ENCODE measurements at places on chromosomes 12 and 14.
A peak's percentile ranks its signal among the peaks of the same experiment; 100 is the strongest.

GRCh38 chr12:3744229-3744901, 8.5 kb downstream of the CRACR2A start:
- no peak for DNase-seq

GRCh38 chr14:64747327-64747726, 43.1 kb downstream of the PLEKHG3 start:
- no peak for DNase-seq

DNA sequence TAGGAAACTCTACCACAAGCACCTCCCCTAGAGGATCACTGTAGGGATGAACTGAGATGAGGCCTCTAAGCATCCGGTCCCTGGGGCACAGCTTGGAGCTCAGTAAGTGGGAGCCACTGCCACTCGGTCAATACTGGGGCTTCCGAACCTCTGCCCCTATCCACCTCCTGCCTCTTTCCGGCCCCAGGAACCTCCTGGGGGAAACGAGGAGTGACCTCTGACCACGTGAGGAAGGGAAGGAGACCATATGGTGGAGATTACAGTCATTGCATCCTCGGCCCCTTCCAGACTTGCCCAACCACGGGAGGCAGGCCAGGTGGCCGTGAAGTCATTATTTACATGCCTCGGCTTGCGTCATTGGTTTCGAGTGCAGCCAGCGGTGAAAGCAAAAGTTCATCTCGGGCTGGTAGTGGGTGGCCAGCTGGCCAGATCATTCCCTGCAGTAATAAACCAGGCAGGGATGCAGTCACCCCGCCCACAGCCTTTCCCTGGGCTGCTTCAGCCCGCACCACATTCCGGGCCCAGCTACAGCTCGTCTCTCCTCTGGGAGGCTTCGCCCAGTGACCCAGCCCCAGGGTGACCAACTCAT, 65.4 kb downstream of the C14orf132 start:
- no peak for DNase-seq

DNA sequence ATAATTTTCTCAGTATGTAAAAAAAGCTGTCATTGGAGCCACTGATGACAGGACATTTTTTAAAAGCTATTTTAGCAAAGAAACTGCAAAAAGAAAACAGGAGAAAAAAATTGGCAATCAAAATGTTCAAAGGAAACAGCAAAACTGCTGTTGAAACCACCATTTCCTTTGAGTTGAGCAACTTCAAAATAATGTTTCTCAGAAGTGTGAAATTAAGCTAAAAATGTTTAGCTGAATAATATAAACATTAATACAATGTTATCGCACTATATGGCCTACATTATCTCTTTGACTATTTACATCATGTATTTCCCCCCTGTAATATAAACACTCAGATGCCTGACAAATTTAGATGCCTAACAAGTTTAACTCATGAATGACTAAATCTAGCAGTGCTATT, 23.4 kb upstream of the GLIPR1 start:
- no peak for DNase-seq

DNA sequence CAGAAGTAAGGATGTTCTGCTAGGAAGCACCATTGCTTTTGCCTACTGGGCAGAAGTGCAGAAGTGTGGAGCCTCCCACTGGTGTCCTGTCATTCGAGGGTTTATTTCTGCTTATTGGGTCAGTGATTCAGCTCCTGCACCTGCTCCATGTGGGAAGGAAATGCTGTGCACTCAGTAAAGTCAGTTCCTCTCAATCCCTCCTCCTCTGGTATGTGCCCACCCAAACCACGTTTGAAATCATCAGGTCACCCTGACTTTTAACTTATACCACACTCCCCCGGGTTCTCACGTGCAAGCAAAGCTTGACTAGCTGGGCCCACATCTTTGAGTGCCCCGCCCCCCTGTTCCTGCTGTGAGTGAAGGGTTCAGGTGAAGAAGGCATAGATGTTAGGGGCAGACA, 223.7 kb downstream of the CHST11 start:
- no peak for DNase-seq

DNA sequence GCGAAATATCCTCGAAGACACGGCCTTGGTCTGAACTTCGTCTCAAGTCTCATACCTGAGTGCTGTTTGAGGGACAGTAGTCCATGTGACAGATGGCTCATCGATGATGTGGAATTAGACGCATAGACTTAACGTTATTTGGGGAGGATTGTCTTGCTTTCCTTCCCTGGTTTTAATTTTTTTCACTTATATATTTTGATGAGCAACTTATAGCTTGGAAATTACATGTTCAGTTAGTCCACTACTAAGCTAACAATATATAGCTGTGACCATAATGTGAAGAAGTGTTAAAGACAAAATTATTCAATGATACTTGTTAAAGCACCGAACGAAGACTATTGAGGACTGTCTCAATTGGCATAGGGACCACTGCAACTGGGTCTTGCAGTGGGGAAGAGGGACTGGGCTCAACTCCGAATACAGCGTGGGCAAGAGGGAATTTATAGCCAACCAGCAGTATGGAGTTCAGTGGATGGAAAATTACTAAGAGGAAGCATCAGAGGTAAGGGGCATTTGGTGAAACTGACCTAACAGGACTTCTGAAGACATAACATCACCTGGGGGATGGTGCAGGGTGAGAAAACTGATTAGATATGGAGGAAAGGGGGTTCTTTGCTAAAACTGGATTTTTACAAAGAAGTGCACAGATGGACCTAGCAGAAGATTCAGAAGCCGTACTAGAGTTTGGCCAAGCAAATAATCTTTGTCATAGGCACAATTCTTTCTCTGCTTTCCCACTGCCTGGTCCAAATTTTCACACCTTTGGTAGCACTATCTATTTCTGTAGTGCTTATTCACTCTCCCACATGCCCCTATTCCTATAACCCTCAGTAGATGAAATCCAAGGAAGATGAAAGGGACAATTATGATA, 910 bp upstream of the TM7SF3 start:
- no peak for DNase-seq

GRCh38 chr12:3253682-3254275, 176.6 kb downstream of the TSPAN9 start:
- DNase-seq: no peak

GRCh38 chr12:67237231-67237630, 31.9 kb upstream of the CAND1 start:
- peak; percentile 73 for DNase-seq

DNA sequence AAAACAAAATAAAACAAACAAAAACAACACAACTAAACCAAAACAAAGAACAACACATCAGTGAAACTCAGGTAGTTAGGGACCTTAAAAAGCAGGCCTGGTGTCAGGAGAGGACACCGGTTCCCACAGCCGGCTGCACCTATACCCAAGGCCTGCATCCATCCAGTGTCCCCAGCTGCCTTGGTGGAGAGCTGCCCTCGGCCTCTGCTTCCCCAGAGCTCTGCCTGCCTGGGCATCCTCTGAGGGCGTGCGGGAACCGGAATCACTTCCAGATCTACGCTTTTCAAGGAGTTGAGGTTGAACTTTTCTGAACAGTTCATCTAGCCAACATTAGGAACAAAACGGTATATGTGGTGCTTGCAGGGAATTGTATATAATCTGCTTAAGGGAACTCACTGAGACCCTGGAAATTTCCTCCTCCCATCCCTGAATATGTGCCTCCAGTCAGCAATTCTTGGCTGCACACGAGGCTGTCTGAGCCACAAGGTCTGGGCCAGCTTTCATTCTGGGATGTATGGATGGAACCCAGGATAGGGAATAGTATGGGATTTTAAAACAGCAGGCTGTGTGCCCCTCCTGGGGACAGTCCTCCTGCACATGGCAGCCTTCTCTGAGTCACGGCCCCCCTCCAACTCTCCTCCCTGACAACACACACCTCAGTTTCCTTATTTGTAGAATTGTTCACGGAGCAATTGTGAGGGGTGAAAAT, 319.0 kb upstream of the RTL1 start:
- DNase-seq: no peak

DNA sequence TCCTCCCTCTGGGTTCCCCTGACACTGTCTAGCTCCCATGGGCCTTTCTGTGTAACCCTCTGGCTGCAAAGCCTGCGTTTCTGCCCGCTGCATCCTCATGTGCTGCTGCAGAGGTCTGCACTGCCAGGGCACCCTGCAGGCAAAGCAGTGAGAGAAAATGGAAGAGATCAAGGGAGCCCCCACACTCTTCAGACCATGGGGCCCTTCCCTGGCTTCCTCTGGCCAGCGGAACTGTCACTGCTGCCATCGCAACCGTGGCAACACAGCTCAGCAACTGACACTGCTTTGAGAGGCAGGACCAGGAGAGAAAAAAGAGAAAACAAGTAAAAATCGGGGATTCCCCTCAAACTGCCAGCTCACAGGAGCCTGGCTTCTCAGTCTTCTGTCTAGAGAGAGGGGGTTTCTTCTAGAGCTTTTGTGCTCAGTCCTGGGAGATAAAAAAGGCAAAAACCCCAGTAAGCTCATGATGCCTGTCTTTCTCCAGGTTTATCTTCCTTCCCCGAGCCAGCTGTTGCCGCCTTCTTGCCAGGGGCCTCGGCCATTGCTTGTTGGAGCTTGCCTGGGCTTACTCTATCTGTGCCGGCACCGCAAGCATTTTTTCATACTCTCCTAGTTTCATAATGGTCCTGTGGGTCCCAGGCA, 38.9 kb downstream of the C14orf132 start:
- no peak for DNase-seq

DNA sequence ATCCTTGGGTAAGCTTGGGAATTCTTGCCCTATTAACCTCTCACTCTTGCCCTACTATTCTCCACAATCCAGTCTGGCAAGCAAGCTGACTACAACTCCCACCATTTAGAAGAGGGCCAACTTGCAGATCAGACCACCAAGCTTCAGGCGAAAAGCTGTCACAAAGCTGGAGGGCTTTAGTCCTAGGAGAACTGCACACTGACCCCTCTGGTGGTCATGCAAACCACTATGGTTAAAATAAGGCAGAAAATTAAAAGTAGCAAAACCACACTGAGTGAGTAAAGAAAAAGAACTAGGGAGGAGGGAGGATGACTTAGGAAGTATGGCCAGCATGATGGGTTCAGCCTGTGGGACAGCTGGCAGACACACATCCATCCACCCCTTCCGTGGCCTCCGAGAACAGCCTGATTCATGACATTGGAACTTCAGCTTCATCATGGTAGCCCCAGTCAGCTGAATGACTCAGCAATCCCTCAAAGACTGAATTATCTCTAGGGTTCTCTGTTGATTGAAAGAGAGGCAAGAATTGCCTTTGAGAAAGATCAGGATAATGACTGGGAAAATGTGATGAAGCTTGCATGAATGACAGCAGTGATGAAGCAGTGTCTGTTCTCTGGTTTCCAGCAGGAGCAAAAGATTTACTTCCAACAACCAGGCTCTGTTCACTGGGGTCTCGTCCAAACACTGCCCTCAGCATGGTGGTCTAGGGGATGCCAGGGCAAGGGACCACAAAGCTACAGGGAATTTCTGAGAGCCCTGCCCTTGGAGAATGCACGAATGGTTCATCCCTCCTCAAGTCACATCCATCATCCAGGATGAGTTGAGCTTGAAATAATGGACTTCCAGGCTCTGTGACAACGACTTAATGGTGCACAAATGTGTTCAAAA, 24.4 kb downstream of the PITPNM2 start:
- no peak for DNase-seq

DNA sequence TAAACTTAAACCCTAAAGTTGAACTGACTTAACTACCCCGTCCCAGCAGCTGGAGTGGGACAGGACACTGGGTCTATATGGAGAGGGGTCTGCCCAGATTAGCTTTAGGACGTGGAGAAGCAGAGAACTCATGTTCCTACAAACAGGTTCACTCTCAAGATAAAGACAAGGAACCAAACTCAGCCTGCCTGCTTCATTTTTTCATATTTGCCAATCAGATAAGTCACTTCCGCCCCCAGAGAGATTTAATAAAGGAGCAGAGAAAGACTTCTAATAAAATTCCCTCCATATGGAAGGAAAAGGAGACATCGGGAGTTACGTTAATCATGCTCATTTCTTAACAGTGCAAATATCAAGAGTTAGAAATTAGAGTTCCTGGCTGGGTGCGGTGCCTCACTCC, 42.2 kb upstream of the TCL1A start:
- no peak for DNase-seq

DNA sequence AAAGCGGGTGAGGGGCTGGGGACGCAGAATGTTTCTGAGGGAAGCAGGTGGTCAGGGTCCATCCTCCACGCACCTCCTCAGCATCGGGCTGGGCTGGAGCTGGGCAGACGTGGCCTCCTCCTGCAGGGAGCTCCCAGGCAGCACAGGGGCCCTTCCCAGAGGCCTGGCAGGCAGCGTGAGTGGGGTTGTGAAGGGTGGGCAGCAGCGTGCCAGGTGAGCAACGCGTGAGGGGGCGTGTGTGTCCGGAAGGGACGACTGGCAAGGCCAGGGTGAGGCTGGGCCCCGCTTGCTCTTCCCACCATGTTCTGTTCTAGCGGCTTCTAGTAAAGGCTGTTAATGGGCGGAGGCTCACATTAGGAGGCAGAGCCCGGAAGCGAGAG, 17.1 kb downstream of the ANKRD9 start:
- DNase-seq: no peak

GRCh38 chr12:95429172-95429510, 44.8 kb upstream of the METAP2 start:
- no peak for DNase-seq

DNA sequence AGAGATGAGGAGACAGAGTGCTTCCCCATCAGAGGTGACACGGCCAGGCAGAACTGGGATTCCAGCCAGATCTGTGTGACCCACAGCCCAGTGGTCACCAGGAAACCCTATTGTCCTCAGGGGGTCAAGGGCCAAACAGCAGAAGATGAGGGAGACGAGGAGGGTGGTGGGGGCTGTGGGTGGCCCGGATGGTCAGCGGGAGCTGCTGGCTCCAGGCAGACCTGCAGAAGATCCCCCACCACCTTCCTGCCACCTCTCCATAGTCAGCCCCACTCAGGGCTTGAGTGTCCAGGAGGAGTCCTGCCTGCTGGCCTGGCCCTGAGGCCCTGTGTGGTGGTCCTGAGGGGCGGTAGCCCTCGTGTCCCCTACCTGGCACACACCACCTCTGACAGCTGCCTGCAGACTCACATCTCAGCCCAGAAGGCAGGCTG, 136.8 kb downstream of the CALM1 start:
- no peak for DNase-seq

GRCh38 chr14:43539210-43539609, 967.9 kb downstream of the FSCB start:
- no peak for DNase-seq

DNA sequence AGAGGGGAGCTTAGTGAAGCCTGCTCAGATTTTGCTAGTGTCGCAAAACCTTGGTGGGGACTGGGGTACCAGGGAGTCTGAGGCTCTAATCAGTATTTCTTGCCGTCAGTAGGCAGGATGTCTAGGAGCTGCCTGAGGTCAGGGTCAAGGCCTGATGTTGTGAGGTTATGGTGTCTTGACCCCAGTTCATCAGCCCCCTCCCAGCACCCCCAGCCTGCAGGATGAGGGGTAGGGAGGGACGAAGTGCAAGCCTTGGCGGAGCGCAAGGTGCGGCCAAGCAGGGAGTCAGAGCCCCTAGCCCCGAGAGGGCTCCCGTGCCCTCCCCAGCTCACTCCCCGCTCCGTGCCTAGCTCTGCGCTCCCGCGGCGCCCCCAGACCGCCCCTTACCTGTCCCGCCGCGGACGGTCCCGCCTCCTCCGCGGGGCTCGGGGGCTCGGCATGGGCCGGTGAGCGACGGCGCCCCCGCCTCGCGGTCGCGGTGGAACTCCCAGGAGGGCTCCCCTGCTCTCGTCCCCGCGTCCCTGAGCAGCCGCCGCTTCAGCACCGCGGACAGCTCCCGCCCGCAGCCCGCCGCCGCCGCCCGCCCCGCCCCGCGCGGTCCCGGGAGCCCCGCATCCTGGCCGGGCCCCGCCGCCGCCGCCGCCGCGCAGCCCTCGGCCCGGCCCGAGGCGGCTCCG, 347 bp downstream of the SYNDIG1L start:
- DNase-seq: no peak

GRCh38 chr12:3493043-3493858, 2.2 kb downstream of the PRMT8 start:
- DNase-seq: peak; percentile 36
